ENCODE measurements at places on chromosomes 4 and X.

DNA sequence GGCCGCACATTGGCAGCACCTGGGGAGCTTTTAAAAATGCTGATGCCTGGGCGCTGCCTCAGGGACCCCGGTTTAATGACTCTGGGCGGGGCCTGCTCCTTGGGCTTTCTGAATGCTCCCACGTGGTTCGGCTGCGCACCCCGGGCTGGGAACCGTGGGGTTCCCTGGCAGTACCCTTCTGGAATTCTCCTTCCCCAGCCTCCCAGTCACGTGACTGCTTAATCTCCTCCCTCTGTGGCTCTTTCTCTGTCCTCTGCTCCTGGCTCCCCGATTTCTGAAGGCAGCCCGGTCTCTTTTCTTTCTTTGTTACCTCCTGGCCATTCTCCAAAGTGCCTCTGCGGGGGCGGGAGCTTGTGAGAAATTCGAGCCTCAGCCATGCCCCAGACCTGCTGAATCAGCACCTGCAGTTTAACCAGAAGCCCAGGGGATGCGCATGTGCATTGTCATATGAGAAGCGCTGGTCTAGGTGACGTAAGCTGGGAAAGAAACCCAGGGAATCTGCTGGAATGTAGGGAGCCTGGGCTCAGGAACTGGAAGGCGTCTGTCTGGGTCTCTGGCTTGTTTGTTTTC is 16.6 kb downstream of the CLCN4 start:
- DNase-seq = no peak

- no peak for DNase-seq
Measured at GRCh38 chrX:120731386-120731785, 101.5 kb upstream of the C1GALT1C1 start.

DNA sequence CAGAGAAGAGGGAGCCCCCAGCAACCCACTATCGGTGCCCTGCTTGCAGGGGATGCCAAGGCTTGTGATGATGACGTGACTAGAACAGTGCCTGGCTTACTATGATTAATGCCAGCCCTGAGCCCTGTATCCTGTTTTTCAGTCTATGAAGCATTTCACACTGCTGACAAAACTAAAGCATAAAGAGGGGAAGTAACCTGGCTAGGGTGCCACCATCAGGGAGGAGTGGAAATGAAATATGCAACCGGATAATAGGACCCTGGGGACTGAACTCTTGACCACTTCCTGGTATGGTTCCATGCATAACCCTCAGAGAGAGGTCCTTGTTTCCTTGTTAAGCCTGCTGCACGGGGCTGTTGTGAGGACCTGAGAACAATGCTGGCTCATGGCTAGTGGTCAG is 50.3 kb downstream of the MED28 start:
- DNase-seq = no peak

GRCh38 chrX:10576777-10577447 is 43.5 kb downstream of the MID1 start:
- no peak for DNase-seq

GRCh38 chr4:40448875-40449274 is 113.7 kb downstream of the CHRNA9 start:
- DNase-seq = no peak

DNA sequence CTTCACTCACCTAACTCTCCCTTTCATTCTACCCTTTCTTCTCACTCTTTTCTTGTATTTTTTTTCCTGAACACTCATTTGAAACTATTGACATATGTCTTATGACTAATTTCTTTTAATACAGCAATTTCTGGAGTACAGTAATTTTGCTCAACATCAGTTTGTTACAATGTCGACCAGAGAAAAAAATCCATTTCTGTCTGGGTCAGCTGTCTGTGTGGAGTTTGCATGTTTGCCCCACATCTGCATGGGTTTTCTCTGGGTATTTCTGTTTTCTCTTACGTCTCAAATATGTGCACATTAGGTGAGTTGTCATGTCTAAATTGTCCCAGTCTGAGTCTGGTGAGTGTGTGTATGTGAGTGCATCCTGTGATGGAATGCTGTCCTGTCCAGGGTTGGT is 294.8 kb downstream of the HS3ST1 start:
- DNase-seq = no peak

- no peak for DNase-seq
Measured at GRCh38 chrX:55546956-55547355, 57.3 kb upstream of the USP51 start.

DNA sequence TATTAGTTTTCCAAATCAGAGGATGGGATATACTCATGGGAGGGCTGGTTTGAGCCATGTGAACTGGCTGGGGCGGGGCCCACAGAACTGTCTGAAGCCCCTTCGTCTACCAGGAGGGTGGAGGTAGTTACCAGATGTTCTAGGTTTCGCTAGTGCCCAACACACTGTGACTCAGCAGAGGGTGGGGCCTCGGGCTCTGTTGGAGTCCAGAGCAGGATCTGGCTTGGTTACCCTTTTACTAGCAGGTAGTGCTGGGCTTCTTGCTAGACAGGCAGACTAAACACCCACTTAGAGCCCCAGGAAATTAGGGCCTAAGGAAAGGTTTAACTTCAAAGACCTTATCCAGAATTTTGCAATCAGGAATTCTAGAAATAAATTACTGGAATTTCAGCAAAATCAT is 56.2 kb upstream of the CHRDL1 start:
- no peak for DNase-seq

DNA sequence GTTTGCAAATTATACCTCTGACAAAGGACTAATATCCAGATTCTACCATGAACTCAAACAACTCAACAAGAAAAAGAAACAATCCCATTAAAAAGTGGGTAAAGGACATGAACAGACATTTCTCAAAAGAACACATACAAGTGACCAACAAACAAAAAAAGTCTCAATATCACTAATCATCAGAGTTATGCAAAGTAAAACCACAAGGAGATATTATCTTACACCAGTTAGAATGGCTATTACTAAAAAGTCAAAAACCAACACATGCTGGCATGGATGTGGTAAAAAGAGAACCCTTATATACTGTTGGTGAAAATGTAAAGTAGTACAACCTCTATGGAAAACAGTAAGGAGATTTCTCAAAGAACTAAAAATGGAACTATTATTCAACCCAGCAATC is 234.4 kb downstream of the NKX6-1 start:
- DNase-seq = no peak

- DNase-seq = no peak
Measured at GRCh38 chr4:108060164-108060563, 70.5 kb downstream of the HADH start.

DNA sequence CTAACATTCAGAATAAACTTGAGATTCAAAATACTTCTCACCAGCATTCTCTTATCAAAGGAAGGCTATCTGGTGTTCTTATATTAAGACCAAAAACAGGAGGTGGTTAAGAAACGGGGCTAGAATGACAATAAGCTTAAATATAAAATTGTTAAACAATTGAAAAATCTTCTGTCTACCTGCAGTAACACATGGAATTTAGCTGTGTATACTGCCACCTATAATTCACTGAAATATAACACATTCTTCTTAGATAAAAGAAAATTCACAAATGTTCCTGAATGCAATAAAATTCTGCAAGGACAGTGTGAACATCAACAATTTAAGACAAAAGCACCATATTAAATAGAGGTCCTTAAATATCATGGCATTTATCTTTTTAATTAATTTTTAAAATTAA is 11.5 kb upstream of the PCDH10 start:
- no peak for DNase-seq

DNA sequence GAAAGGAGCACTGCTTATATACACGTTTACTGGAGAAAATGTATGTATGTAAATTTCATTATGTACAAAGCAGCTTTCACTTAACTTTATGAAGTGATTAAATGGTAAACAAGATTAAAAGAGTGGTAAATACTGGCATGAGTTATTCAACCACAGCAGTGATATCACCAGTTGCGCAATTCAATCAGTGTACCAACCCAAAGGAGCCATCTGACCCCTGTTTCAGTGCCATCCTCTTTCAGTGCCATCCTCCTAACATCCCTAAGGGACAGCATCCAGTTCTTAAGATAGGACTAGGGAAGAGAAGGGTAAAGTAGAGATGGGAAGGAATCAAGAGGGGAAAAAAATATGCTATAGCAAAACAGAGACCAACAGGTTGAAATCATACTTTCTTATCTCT is 16.2 kb downstream of the HPF1 start:
- DNase-seq = no peak

DNA sequence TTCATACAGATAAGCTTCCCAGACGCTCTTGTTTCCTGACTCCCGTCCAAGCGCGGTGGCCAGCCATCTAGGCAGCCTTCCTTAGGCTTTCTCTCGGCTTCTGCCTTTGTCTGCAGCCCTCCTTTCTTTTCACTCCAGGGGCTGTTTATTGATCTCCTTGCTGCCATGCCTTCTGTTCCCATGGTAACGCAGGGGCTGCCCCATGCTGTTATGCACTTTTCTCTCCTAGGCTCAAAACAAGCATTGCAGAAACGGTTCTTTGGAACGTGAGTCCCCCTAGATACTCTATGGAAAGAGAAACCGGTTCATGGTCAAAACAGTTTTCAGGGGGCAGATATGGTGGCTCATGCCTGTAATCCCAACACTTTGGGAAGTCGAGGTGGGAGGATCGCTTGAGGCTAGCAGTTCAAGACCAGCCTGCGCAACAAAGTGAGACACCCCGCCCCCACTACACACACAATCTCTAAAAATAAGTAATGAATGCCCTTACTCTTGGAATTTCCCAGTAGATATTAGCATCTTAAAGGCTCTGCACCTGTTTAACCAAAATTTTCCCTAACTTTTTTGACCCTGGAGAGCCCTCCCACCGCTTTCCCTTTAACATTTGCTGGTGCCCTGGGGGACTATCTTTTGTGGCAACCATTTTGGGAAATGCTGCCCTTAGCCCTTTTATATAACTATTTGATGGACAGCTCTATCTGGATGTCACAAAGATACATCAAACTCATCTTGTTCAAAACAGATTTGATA is 53.9 kb upstream of the ZNF157 start:
- no peak for DNase-seq

GRCh38 chrX:115138040-115138439 is 51.2 kb upstream of the RBMXL3 start:
- DNase-seq = no peak

- DNase-seq = no peak
Measured at GRCh38 chr4:12146339-12146738, 717.6 kb upstream of the HS3ST1 start.

GRCh38 chr4:51845055-51845426 is 2.1 kb downstream of the DCUN1D4 start:
- DNase-seq = no peak

GRCh38 chr4:175850240-175850639 is 38.2 kb upstream of the GPM6A start:
- no peak for DNase-seq

DNA sequence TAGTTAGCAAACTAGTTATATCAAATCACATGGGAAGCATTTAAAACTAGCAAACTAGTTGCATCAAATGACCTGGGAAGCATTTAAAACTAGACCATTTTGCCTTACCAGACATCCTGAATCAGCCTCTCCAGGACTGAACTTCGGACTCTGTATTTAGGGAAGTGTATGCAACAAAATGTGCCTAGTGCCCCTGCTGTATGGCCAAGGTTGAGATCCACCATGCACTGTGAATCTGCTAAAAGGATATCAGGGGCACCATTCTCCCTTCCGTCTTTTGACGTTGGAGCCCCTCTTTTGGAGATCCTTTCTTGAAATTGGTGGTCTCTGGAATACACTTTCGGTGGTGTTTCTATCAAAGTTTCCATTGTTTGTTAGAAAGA is 49.5 kb downstream of the CCNI start:
- DNase-seq = no peak

GRCh38 chr4:16171831-16172230 is 54.4 kb downstream of the TAPT1 start:
- no peak for DNase-seq

GRCh38 chr4:150126201-150126863 is 48.1 kb downstream of the DCLK2 start:
- no peak for DNase-seq

DNA sequence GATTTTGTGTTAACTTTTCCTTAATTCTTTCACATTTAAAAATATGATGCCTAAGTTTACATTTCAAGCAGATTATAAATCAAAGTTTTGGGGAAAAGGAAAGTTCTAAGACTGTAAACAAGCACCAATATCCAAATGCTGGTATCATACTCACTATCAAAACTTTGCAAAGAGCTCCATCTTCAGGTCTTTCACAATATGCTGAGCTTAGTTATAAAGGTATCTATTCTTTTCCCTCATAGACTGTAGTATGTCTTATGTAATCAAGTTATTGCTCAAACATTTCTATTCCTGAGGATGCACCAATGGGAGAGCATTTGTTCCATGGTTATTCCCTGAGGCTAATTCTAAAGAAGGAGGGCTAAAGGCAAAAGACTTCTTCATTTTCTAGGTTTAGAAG is 207.9 kb upstream of the FAM241A start:
- no peak for DNase-seq
